ENCODE measurements at places on chromosomes 12 and 14.
A peak's percentile ranks its signal among the peaks of the same experiment; 100 is the strongest.

DNA sequence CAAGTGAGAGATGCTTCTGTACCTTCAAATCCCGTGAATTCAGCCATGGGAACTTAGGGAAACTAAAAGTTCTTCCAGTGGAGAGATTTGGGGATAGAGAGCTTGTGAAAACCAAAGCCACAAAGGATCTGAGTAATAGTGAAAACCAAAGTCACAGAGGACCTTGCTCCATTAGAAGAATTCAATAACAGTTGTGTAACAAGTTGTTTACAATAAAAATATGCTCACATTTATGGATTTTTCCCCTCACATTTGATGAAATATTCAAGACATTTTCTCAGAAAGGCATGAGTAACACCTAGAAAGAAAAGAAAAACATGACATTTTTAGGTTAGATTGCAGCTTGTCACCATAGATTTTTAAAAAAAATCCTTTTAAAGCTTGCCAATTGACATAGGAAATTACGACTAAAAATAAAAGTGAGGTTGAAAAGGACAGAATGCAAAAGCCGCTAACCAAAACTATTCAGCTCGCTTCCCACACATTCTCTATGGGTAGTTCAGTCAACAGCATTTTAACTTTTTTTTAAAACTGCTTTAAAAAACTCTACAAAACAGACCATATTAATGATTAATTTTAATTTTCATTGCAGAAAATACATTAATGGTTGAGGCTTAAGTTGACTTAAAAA, 113.2 kb downstream of the CAND1 start:
- no peak for DNase-seq

DNA sequence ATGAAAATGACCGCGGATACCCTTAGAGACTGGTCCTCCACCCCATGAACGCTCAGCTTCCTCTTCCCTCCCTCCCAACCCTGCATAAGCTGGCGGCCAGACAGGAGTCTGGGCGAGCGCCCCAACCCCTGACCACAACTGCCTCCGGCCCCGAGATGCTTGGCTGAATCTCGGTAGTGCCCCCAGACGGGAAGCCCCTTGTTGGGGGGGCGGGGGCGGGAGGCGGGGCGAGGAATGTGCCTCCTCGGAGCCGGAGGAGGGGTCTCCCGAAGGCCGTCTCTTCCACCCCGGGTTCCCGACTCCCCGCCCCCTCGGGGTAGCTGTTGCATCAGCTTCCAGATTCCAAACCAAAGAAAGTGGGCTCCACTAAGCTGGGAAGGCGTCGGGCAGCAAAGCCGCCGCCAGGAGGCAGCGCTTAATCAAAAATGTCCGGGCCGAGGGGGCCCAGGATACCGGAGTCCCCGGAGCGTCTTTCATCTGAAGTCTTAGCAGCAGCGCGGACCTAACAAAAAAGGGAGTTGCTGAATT, 7.1 kb upstream of the MRPL52 start:
- peak; percentile 73 for DNase-seq

- DNase-seq = peak; percentile 30
Measured at GRCh38 chr14:35386673-35387125, 17.9 kb downstream of the NFKBIA start.

- DNase-seq = peak; percentile 39
Measured at GRCh38 chr12:132489602-132490266, at the start of gene FBRSL1. Gene FBRSL1, plus strand, starts transcription at chr12:132490151.

- DNase-seq = no peak
Measured at GRCh38 chr14:20772650-20773049, 4.4 kb downstream of the EDDM3B start.

DNA sequence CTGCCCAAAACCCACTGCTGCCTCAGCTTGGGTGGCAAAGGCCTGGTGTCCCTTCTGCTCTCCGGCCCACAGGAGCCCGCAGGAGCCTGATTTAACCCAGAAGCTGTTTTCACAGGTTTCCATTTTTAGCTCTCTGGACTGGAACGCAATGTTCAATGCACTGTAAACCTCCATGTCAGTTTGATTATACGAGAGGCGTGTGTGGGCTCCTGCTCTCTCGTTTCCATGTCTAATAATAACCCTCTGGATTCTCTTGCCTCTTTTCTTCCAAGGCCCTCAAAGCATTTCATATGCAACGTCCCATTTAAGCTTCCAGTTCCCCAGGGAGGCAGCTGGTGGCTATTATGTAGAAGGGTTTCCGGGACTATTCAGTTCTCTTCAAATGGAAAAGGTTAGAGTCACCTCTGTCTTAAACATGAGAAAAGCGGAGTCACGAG, 161.1 kb downstream of the SUDS3 start:
- peak; percentile 81 for DNase-seq

GRCh38 chr12:54195737-54196347, 7.1 kb upstream of the SMUG1 start:
- DNase-seq = peak; percentile 92

GRCh38 chr12:122471324-122472226, 29.2 kb downstream of the ZCCHC8 start:
- DNase-seq = peak; percentile 40

- DNase-seq = no peak
Measured at GRCh38 chr14:104109731-104110361, 24.3 kb downstream of the ASPG start.

GRCh38 chr12:62866451-62867082, 68.4 kb downstream of the PPM1H start:
- DNase-seq = no peak

DNA sequence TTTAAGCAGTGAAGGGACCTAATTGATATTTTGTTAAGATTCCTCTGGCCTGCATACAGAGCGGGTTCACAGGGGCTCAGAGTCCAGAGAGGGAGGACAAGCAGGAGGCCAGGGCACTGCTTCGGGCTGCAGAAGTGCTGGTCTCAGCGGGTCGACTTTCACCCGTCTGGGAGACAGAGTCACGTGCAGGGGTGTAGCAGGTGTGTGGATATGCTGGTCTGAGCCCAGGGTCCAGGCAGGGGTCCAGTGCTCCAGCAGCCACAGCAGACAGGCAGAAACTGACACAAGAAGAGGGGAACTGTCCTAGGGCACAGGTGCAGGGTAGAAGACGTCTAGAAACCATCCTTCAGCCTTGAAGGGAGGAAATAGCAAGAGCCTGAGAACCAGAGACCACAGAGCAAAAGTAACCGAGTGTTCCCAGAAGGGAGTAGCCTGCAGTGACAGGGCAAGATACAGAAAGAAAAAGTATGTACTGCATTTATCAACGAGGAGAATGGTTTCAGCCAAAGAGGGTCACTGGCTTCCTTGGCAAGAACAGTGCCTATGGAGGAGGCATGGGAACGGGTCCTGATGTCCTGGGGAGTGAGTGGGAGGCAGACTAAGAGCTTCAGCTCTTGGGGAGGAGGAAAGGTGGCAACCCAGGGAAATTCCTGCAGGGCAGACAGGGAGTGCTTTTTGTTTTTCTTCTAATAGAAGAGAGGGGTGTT, 28.7 kb downstream of the FBXO21 start:
- no peak for DNase-seq

- no peak for DNase-seq
Measured at GRCh38 chr12:104309446-104309993, 6.0 kb downstream of the EID3 start.

DNA sequence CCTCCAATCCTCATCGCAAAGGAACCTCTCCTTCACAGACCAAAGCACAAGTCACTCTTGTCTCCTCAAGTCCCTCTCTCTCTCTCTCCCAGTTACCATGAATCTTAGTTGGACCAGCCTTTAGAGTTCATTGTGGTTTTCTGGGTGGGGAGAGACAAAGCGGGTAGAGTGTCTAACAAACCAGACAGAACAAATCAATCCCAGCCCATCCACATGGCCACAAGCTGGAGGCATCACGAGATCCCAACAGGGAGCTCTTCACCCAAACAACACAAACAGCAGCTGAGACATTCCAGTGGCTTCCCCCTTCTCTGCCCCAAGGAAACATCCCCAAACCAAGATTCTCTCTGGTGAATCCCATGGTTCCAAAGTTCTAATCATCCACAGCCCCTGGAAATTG, 22.4 kb downstream of the ACTN1 start:
- DNase-seq = no peak

GRCh38 chr12:92802906-92803305, 100.1 kb downstream of the PLEKHG7 start:
- no peak for DNase-seq

GRCh38 chr12:131755305-131756113, 44.6 kb downstream of the SFSWAP start:
- DNase-seq = peak; percentile 7

GRCh38 chr12:131428091-131428685, 282.7 kb upstream of the SFSWAP start:
- no peak for DNase-seq

- DNase-seq = no peak
Measured at GRCh38 chr12:55795950-55796349, 21.6 kb downstream of the SARNP start.

DNA sequence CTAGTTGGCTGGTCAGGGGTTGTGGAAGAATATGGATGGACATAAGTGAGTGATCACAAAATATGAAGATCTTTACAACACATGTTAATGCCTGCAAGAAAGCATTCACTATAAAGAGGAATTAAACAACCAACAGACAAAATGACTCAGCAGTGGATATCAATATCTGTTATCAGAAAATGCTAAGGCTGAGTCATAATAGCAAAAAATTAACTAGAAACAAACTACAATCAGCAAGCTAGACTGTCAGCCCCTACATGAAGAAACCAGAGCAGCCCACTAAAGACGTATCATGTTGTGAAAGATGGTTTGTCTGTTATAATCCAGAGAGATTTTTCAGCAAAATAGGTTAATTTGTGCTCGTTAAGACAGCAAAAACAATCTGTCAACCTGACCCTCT, 472.9 kb downstream of the NELL2 start:
- no peak for DNase-seq

DNA sequence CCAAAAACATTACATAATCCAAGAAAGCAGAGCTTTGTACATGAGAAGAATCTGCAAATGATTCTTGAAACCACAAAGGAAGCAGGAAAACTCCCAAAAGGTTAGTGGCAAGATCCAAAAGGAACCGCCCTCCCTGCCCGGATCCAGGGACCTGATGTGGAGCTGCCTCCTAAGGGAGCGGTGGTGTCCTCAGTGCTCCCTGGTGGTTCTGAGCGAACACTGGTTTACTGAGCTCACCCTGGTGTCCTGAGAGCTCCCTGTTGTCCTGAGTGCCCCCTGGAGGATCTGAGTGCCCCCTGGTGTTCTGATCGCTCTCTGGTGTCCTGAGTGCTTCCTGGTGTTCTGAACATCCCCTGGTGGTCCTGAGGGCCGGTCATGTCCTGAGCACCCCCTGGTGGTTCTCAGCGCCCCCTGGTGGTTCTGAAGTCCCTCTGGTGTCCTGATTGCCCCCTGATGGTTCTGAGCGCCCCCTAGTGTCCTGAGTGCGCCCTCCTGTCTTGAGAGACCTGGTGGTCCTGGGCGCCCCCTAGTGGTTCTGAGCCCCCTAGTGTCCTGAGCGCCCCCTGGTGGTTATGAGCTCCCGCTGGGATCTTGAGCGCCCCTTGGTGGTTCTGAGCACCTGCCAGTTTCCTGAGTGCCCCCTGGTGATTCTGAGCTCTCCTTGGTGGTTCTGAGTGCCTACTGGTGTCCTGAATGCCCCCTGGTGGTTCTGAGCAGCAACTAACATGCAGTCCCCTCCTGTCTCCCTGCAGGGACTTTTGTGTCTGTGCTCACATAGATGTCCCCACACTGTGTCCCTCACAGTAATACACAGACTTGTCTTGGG, 891.1 kb downstream of the TMEM121 start:
- DNase-seq = no peak

- DNase-seq = no peak
Measured at GRCh38 chr12:106594447-106594846, 11.6 kb downstream of the RFX4 start.

- DNase-seq = no peak
Measured at GRCh38 chr14:90281261-90281660, 24.9 kb downstream of the PSMC1 start.

- no peak for DNase-seq
Measured at GRCh38 chr12:2890001-2890387, 697 bp upstream of the TULP3 start.

DNA sequence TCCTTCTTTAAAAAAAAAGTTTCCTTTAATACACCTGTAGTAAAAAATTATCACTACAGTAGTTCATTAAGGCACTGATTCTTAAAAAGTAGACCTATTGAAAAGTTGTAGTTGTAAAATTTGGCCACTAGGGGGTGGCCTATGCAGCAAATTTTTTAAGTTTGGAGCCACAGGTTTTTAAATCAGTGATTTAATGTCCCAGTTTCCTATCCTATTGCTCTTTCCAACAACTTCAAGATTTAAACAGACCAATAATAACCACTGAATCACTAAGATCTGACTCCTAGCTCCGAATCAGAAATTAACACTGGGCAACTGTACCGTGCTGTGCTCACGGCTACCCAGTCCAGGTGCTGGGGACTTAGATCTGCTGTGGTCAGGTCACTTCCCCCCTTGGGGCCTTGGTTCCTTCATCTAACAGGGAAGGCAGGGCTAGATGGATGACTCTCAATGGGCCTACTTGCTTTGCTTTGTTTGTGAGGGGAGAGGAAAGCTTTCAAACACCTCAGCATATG, 279.3 kb downstream of the MED13L start:
- DNase-seq = peak; percentile 6

DNA sequence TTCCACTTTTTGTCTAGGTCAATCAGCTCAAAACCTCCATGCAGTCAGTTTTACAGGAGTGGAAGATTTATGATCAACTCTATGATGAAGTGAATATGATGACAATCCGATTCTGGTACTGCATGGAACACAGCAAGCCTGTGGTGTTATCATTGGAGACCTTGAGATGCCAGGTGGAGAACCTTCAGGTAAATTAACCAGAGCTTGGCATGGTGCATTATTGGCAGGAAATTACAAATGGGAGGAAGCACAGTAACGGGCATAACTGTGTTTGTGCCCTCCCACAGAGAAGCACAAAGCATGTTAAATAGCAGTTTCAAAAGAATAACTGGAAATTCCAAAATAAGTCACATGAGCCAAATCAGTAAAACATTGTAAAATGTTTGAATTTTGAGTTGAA, 135.6 kb downstream of the ESR2 start:
- no peak for DNase-seq

- DNase-seq = no peak
Measured at GRCh38 chr14:25750436-25750835, 700.5 kb upstream of the STXBP6 start.

DNA sequence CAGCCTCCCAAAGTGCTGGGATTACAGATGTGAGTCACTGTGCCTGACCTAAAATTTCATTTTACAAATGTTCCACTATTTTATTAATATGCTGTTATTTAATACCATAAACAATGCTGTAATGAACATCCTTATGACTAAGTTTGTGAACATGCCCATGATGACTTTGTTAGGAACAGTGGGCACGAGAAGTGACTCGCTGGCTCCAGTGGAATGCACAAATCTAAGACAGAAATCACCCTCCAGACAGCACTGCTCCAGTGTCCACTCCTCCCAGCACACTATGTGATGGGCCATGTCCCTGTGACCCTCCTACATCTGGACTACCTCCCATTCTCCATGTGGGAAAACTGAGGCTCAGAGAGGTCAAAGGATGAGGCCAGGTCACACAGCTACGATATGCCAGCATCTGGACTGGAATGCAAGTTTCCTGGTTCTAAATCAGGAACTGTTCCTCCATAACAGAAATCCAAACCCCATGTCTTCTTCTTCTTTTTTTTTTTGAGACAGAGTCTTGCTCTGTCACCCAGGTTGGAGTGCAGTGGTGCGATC, 57.9 kb downstream of the GPR68 start:
- DNase-seq = no peak

- DNase-seq = no peak
Measured at GRCh38 chr12:89593873-89594272, 68.0 kb upstream of the POC1B start.

Data from NCI-H526 (cell line).